Naive thymus-derived CD8-positive, alpha-beta T cell (primary cell): ENCODE measurements at places on chromosomes 3 and 15.

DNA sequence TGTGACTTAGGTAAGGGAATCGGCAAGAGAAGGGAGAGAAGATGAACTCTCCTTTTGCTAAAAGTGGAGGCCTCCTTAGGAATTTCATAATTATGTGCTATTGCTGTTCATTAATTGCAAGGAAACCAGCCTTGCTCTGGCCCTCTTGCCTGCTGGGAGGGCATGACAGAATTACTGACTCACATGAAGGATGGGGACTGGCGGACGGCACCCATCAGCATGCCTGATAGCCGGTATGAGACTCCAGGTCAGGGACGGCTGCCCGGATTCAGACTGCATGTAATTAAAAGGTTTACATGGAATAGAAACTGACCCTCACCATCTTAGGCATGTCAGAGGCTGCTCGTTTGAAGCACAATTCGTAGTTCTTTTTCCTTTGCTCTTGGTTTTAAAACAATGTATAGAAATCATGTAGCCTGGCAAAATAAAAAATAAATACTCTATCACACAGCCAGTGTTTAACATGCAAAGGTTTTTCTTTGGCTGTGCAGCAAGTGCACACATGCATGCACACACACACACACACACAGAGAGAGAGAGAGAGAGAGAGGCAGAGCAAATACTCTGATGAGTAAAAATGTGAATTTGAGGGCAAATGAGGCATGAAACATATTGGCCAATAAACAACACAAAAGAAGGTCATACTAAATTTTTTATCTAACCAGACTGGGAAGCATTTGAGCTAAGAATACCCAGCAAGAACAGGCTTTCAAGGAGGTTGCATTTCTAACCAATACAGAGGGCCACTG, 82.7 kb downstream of the FOXB1 start:
- no peak for DNase-seq

- no peak for DNase-seq
Measured at GRCh38 chr3:86109434-86109833, 881.5 kb downstream of the VGLL3 start.

DNA sequence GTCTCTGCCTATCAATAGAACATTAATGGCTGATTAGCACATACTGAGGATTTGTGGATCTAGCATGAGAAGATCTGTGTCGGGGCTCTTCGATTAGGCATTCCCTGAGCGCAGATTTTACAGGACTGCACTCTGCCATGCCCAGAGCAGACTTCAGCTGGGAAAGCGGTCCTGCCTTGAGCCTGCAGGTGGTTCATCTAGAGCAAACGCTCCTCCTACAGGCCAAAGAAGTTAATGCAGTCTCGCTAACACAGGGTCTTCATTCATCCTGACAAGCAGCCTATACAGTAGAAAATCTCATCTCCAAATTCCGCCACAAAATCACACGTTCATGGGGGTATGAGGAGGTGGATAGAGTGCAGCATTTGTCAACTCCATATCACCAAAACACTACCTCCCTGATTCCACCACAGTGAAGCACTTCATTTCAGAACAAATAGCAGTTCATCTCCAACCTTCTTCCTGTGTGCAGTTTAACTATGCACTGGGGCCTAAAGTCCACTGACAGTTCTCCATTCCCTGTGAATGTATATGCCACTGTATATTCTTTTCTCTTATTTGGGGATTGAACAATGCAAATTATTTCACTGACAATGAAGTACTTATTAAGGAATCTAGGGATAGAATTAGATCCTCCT, 405.8 kb downstream of the IGSF11 start:
- DNase-seq, result no peak

- DNase-seq, result no peak
Measured at GRCh38 chr3:143974271-143975238, 2.9 kb downstream of the DIPK2A start.

DNA sequence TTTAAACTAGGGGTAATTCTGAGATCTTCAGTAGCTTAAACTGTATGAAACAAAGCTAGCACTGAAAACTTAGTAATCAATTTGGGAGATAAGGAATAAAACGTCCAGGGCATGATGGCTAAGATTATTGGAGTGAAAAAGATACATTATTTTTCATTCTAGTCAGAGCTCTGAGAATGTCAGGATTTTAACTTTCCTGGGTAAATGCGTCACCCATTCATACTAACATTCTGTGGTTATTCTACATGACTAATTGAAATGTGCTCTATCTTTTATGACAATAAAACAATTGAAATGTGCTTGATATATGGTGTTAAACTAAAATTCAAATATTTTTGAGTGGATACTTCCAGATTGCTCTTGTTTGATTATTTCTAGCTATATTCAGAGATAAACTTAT, 626.0 kb downstream of the EDEM1 start:
- no peak for DNase-seq

DNA sequence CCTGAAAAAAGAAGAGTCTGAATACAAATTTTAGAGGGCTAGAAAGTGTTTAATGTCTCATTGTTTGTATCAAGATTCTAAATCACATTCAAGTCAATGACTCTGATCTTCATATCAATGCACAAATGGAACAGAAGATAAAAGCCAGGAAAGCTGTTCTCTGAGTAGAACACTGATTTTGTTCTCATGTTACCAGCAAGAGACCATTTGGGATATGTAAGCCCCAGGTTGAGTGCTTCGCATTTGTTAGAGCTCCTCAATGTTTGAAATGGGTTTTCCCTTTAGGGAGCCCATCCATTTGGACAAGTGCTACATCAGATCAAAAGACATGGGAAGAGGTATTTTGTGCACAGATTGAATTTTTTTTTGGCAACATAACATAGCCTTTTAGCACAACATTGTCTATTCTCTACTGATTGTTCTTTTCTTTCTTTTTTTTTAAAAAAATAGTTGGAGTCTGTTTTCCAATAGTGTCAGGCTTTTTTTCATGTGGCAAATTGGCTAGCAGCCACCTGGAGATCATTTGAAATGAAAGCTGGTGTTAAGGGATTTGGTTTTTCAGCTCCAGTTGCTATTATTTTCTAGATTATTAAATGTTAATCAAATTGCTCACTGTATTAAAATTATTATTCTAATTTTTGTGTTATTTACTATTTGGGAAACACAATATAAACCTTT, 74.5 kb upstream of the ZPLD1 start:
- DNase-seq, result no peak

DNA sequence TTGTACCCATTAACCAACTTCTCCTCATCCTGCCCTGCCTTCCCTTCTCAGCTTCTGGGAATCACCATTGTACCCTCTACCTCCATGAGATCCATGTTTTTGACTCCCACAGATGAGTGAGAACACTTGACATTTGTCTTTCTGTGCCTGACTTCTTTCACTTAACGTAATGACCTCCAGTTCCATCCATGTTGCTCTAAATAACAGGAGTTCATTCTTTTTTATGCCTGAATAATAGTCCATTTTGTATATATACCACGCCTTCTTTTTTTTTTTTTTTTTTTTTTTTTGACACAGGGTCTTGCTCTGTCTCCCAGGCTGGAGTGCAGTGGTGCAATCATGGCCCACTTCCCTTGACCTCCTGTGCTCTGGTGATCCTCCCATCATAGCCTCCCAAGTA, 6.7 kb downstream of the SNX1 start:
- DNase-seq, result no peak

DNA sequence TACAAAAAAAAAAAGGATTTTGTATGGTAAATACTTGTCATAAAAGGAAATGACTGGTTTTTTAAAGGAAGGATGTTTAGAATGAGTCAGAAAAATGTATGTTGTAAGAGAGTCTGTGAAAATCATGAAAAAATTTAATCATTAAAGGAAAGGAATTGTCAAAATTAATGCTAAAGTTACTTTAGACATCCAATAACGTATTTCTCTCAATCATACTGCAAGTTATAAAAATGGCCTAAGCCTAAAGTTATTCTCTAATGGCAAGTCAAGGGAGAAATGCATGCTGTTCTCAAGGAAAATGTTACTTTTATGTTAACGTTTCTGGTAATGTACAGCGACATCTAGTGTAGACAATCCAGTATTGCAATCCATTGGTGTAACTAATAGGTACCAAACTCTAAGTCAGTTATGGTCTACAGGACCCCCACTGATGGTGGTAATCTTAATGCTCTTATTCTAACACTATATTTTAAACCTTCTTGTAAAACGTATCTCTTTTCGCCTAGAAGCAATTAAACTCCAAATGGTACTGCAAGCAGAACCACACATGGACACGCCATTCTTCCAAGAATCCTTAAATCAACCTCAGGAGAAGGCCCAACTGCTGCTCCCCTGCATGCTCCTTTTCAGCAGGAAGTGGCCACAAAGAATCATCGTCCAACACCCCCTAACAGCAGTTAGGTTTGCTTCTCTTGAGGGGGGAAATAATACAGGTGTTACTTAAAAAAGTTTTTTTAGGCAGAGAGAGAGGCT, 35.2 kb downstream of the NCEH1 start:
- DNase-seq, result no peak
